Jurkat, Clone E6-1 (cell line): ENCODE measurements at places on chromosomes 4 and X.

- DNase-seq: no peak
Observed at GRCh38 chrX:37607243-37607642, 35.8 kb downstream of the LANCL3 start.

DNA sequence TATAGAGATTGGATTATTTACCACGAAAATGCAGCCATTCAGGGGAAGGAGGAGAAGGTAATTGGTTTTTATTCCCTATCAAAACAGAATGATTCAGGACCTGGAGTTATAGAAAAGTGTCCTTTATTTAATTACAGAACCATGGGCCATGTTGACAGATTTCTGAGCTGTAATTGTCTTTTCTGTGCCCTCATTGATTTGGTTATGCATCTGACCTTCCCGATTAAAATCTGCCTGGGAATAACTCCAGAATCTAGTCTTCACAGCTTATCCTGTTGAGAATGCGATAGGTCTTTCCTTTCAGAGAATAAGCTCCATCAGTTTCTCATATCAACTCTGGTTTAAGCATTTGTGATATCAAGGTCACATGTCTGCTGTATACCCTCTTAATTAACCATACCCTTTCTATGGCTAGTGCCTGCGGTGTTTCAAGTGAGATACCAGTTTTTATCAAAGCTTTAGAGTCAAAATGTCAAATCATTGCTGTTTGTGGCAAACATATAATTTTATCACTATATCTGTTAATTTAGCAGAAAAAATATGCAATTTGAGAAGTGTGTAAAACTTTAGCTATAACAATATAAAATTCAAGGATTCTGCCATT is 37.2 kb upstream of the ANK2 start:
- no peak for DNase-seq

- no peak for DNase-seq
Observed at GRCh38 chrX:41802958-41803357, 79.0 kb downstream of the GPR82 start.

GRCh38 chrX:134636851-134637250 is 21.4 kb downstream of the PLAC1 start:
- DNase-seq: no peak

DNA sequence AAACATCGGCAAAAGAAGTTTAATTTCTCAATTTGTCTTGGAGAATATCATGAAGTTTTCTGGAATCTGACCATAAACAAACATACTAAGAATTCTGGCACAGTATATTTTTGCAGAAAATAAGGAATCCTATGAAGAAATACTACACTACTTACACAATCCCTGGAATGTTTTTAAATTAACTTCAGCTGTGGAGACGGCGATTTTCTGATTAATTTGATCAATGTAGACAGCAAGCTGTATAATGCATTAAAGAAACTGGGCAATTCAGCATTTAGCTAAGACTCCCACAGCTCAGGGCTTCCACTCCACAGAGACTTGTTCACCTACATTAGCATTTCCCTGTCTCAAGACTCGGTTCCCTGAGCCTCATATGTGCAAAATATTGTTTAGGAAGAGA is 12.2 kb downstream of the EGFL6 start:
- no peak for DNase-seq

DNA sequence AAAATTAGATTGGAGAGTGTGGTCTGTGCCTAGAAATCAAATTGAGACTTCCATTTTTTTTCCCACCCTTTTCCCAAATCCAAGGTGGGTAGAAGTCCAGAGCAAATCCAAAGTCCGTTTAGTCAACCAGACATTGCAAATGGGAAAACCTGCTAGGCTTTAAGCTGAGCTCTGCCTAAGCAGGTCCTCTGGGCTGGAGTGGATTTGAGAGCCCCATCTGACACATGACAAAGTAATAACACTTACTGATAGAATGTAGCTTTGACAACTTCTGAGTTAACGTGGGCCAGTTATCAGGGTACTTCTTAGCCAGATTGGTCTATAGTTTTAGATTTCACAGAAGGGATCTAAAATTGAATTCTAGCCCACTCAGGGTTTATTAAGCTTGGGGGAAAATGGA is 242.3 kb downstream of the GALNTL6 start:
- DNase-seq: no peak

DNA sequence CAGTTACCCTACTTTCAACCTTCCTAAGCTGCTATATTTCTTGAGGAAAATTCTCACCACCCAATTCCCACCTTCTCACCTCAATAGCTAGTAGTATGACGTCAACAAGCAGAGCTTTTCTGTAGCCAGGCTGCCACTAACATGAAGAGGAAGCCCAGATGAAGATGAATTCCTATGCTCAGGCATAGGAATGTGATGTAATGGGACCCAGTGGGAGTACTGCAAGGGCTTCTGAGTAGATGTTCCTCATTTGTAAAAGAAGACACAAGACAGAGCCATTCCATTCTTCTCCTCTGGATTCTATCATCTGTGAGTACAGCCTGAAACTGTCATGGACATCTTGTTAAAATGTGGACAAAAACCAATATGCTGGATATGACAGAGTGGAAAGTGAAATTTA is 81.6 kb upstream of the KLF3 start:
- DNase-seq: no peak

DNA sequence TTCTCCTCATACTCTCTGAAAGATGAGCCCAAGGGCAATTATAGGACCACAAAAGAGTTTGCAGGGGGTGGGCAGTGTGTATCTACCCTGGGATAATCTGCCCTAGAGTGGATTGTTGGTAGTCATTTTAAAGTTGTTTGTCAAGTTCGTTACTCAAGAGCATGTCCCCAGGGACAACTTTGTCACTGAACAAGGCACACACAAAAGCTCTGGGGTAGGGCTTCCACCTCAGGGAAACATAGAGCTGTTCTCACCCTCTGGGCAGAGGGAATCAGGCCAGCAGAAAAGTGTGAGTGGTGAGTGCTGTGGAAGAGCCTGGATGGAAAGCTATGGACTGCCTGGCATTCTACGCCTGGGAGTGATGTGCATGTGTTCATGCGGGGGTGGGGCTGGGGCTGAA is 23.3 kb upstream of the LEF1 start:
- DNase-seq: no peak

DNA sequence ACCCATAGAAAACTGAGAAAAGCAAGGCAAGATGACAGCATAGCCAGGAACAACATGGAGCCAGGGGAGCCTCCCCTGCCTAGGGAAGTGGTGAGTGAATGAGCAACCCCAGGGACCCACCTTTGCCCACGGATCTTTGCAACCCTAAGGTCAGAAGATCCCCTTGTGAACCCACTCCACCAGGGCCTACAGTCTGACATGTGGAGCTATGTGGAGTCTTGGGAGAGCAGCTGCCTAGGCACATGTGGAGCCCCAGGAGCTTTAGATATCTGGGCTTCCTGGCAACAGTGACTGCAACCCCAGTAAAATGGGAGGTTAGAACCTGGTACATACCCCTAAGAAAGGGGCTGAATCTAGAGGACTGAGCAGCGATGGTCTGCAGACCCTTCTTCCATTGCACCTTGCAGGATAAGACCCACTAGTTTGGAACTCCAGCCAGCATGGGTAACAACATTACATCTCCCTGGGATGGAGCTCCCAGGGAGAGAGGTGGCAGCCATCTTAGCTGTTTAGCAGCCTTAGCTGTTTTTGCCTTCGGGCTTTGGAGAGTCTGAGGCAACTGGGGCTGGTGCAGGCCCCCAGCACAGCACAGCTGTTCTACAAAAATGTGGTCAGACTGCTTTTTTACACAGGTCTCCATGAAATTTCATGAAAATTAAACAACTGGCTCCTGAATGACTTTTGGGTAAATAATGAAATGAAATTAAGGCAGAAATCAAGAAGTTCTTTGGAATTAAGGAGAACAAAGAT is 104.7 kb upstream of the TRIM2 start:
- DNase-seq: no peak

GRCh38 chr4:121662225-121662624 is 34.6 kb downstream of the ANXA5 start:
- no peak for DNase-seq

DNA sequence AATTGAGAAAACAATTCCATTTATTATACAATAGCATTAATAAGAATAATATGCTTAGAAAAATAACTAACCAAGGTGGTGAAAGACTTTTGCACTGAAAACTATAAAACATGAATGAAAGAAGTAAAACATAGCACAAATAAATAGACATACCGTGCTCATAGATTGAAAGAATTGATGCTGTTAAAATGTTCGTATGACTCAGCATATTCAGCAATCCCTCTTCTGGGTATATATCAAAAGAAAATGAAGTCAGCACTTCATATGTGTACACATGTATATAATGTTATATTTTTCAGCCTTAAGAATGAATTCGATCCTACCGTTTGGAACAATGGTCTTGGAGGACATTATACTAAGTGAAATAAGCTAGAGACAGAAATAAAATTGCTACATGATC is 716.3 kb downstream of the GLUD2 start:
- DNase-seq: no peak

DNA sequence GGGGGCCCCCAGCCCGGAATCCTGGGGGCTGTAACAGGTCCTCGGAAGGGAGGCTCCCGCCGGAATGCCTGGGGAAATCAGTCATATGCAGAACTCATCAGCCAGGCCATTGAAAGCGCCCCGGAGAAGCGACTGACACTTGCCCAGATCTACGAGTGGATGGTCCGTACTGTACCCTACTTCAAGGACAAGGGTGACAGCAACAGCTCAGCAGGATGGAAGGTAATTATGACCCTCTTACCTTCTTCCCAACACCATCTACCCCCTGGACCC is 1.0 kb downstream of the FOXO4 start:
- no peak for DNase-seq

- no peak for DNase-seq
Observed at GRCh38 chr4:110902500-110902899, 279.6 kb upstream of the PITX2 start.

DNA sequence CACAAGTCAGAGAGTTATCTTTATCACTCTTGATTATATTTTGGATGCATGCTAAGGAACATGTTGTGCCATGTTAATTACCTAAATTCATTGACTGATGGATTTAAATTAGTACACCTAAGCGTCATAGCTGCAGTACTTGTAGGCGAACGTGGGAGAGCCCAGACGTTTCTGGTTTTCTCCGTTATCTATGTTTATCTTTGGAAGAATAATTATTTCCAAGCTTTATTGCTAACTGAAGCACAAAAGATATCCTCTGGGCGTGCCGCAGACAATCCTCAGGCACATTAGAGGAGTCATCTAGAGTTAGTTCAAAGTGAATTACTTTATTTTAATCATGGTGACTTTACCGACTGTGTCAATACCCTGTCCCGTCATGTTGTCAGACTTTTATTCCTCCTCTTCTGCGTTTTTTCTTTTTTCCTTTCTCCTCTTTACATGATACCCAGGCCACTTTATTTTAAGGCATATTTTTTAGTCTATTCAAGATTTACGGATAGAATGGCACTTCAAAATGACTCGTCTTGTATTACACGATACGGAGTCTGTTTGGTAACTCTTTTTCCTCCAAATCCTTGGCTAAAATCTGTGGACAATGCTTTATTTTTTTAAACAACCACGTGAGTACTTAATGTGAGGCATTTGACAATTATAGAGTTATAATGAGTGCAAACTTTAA is 632.0 kb upstream of the TENM3 start:
- DNase-seq: no peak

GRCh38 chrX:139199933-139200332 is 330.6 kb upstream of the F9 start:
- DNase-seq: no peak

GRCh38 chr4:166091912-166092510 is 219.0 kb downstream of the TLL1 start:
- DNase-seq: peak; percentile 44

DNA sequence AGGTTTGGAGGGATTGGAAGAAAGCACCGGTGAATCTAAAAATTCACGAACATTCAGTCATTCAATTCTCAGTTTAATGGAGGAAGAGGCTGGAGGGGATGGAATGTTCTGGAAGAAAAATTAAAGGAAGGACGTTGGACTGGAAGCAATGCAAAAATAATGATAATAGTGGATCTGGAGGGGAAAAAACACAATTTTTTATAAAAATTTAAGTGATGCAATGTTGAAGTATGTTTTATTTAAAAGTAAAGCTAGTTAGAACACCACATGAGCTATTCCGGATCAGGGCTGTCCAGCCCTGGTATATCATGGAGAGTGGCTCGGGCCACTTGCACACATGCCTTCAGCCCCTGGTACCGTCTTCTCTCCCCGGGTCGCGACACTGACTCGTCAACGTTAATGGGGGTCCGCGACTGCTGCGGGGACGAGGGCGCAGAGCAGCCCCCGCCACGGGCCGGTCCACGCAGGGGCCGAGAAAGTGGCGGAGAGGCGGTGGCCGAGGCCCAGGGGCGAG is 204.6 kb downstream of the TENM3 start:
- no peak for DNase-seq
